ENCODE measurements at places on chromosomes 12 and 14.

- no peak for DNase-seq
Measured at GRCh38 chr12:112191840-112192321, 66.5 kb downstream of the TRAFD1 start.

GRCh38 chr12:22254478-22254877, 80.0 kb downstream of the ST8SIA1 start:
- no peak for DNase-seq

DNA sequence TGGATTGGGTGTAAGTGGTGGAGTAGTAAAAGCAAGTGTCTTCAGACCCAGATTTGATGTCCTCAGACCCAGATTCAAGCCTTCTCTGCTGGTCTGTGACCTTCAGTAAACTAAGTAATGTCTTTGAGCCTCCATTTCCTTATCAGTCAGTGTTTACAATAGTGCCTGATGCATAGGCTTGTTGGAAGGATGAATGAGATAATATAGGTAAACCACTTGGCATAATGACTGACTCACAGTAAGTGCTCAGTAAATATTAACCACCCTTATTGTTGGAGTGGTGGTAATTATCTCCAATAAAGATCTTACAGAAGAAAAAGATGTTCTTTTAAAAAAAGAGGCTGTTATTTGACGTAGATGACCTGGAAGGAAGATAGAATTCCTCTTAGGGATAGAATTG, 86.2 kb downstream of the IGF1 start:
- no peak for DNase-seq

GRCh38 chr14:104290756-104291122, 152.4 kb downstream of the KIF26A start:
- no peak for DNase-seq

- no peak for DNase-seq
Measured at GRCh38 chr14:71996610-71997009, 64.4 kb downstream of the RGS6 start.

- no peak for DNase-seq
Measured at GRCh38 chr12:24697295-24697694, 251.6 kb downstream of the BCAT1 start.

DNA sequence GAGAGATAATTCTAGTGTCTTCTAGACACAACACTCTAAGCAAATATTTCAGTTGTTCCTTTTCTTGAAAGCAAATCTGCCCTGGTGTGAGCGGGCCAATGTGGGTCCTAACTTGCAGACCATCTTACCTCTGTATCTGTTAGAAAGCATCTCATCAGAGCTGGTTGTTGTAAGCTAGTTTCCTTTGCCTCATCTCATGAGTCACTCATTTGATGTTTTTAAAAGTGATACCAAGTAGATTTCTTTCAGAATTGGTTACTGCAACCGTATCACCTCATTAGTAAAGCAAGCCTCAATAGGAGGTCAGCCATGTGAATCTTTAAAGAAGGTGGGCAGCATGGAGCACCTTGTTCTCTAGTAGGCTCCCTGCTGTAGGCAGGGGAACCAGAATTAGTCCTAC, 78.6 kb downstream of the DAAM1 start:
- no peak for DNase-seq

DNA sequence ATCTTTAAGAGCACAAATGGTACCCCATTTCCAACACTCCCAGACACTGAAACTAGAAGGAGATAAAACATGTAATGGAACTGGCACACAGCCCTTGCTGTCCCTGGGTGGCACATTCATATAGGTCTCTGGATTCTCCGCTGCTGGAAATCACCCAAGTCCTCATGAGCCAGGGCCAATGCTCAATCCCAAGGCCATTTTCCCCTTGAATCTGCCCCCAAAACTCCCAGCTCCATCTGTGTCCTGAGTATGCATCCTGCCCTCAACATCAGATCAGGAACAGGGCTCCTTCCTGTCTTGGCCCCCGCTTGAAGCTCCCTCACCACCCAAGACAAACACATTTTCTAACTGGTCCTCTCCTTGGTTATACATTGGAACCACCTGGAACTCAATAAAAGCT, 24.6 kb downstream of the KRT76 start:
- no peak for DNase-seq

- no peak for DNase-seq
Measured at GRCh38 chr12:76156314-76156713, 71.8 kb upstream of the NAP1L1 start.

- no peak for DNase-seq
Measured at GRCh38 chr14:64930085-64930843, 12.3 kb downstream of the GPX2 start.

GRCh38 chr12:40834321-40834720, 142.1 kb downstream of the CNTN1 start:
- no peak for DNase-seq

- no peak for DNase-seq
Measured at GRCh38 chr12:10667581-10667980, 6.3 kb downstream of the STYK1 start.

DNA sequence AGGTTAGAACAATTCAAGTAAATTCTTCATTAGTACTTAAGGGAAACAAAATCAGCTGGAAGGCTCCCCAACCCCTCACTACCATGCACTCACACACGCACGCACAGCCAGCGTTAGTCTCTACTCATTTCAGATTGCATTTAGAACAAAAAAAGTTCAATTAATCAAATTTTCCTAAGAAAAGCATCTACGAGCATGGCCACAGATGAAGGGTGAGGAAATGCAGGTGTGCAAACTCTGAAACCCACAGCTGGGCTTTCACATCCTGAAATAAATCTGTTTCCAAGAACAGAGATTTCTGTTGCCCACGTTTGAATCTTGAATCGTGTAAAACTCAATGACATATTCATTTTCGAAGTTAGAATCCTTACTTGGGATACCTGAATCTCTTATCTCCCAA, 62.6 kb downstream of the SEL1L start:
- no peak for DNase-seq

- peak; percentile 53 for DNase-seq
Measured at GRCh38 chr14:21346532-21347135, 37.2 kb downstream of the SUPT16H start.

DNA sequence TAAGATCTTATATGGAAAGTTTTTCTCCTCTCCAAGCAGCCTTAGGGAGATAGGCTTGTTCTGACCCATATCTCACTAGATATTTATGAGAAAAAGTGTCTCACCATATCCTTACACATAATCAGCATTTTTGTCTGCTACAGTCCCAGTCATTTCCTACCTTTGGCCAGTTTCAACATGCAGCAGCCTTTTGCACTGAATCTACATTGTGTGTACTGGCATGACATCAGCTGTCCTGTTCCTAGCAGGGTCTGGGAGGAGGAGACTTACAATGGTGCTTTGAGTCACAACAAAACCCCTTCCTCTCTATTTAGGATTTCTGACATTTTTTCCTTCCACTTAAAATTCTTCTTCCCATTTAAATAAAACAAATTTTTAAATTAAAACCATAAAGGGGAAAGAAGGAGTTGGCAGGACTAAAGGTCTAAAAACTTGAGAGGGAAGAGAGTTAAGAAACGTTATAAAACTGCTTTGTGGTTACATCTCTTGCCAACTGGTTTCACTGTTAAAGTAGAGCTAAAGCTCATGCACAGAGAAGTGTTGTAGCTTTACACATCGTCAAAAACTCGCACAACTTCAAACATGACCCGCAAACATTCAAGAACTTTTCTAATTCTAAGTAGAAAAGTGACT, 53.3 kb upstream of the CERS5 start:
- peak; percentile 25 for DNase-seq

DNA sequence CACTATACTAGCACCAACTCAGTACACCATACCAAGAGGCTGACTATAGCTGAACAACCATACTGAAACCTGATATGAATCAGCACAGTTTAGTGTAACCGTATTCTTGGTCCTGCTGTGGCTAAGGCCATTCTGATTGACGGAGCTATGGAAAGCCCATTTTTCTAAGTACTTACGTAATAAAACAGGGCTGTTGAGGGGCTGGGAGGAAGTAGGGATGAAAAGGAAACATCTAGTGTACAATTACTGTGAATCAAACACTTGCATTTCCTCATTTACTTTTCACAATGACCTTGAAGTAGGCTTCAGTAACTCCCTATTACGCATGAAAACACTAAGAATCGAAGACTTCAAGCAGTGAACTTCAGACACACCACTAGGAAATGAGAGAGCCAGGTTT, 198.2 kb downstream of the BTG1 start:
- DNase-seq = no peak

- no peak for DNase-seq
Measured at GRCh38 chr12:4422985-4423384, 22.6 kb downstream of the FGF6 start.

DNA sequence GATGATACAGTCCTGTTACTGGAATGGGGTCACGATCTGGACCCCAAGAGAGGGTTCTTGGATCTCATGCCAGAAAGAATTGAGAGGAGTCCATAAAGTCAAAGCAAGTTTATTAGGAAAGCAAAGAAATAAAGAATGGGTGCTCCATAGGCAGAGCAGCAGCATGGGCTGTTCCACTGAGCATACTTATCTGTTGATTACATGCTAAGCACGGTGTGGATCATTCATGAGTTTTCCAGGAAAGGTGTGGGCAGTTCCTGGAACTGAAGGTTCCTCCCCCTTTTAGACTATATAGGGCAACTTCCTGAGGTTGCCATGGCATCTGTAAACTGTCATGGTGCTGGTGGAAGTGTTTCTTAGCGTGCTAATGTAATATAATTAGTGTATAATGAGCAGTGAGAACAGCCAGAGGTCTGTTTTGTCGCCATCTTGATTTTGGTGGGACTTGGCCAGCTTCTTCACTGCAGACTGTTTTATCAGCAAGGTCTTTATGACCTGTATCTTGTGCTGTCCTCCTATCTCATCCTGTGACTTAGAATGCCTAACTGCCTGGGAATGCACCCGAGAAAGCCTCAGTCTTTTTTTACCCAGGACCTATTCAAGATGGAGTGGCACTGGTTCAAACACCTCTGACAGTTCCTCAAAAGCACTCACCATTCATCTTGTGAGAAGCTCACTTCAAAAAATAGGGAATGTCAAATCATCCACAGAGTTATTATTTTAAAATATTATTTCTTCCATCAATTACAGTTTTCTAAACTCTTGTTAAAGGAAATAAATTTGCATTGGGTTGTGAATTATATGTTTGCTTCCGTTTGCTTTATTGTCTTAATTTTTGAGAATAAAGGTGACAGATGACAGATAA, 1358.8 kb upstream of the TMEM132C start:
- DNase-seq = no peak

GRCh38 chr12:130064999-130065398, 97.3 kb upstream of the FZD10 start:
- no peak for DNase-seq

- DNase-seq = no peak
Measured at GRCh38 chr14:95130549-95130948, 26.8 kb downstream of the DICER1 start.

- no peak for DNase-seq
Measured at GRCh38 chr14:68376067-68376779, 416.6 kb downstream of the ZFP36L1 start.

GRCh38 chr12:25056486-25057130, 107.7 kb upstream of the BCAT1 start:
- DNase-seq = no peak

DNA sequence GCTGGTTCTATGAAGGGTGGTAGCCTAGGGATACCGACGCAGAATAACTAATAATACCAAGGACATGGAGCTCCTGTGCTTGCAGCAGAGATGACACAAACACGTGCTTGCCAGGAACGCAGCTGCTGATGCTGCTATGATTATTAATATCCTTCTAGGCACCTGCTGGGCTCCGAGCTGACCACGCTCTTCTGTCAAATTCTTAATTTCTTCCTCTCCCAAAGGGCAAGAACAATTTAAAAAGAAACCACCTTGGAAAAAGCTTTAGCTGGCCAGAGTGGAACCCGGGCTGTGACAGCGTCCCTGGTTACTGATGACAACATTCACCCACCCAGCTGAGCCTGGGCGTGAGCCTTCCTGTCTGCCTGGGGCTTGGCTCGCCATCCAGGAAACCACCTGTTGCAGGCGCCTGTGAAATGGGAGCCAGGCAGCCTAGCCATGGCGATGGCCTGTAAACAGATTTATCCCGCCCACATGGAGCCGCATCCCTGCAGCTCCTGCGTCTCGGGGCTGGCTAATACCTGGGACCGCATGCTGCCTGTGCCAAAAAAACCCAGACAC, 28.8 kb downstream of the CLMN start:
- no peak for DNase-seq

- peak; percentile 55 for DNase-seq
Measured at GRCh38 chr14:33510063-33510481, 440.8 kb downstream of the EGLN3 start.

DNA sequence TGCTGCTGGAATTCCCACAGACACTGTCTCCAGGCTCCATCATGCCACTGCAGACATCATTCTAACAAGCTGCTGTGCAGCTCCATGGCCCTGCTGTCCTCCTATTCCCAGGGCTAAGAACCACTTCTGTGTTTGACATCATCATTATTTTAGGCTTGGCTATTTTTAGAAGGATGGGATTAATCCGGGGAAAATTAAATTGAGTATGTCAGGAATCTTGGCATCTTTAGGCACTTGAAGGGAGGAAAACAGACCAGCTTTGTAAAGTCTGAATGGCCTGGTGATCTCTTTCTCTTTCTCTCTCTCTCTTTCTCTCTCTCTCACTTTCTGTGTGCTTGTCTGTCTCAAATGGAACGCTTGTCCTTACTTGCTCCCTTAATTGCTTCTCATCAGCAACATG, 568.3 kb upstream of the FLRT2 start:
- peak; percentile 12 for DNase-seq

- no peak for DNase-seq
Measured at GRCh38 chr14:24133735-24134134, 2.3 kb upstream of the PSME1 start.

- no peak for DNase-seq
Measured at GRCh38 chr12:65944637-65945036, 120.4 kb downstream of the HMGA2 start.

- DNase-seq = no peak
Measured at GRCh38 chr12:75439048-75439447, 41.5 kb upstream of the GLIPR1 start.

DNA sequence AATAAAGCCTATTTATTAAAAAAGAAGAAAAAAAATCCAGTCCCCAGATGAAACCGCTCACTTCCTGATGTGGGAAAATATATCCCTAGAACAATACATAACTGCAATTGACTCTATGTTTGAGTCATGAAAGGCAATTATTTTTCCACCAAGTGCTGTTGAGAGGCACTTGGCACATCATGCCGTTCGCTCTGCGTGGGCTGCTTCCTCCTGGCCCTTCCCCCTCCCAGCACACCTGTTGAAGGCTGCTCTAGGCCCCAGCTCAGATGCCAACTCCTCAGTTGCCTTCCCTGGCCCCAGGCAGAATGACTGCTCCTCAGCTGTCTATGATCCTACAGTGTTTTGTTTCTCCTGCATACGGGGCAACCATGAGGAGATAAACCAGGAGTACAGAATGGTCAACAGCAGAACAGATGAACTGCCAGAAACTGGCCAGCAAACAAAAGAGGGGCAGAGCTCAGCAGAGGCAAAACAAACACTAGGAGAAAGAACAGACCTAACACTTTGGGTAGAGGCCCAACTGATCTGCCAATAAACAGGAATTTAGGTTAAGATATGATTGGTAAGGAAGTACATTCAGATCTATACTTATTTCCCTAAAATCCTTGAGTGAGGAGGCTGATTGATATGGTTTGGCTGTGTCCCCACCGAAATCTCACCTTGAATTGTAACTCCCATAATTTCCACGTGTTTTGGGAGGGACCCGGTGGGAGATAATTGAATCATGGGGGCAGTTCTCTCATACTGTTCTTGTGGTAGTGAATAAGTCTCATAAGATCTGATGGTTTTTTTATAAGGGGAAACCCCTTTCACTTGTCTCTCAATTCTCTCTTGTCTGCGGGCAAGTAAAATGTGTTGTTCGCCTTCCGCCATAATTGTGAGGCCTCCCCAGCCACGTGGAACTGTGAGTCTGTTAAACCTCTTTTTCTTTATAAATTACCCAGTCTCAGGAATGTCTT, 58.6 kb downstream of the SLC38A1 start:
- DNase-seq = no peak

- DNase-seq = no peak
Measured at GRCh38 chr12:52601671-52602070, 408 bp upstream of the KRT72 start.
